Stimulated activated CD8-positive, alpha-beta memory T cell treated with anti-CD3 and anti-CD28 coated beads, Interleukin-7, amount 100 ng/mL, for 1 hour (primary cell): ENCODE measurements at places on chromosomes 16 and 17.

DNA sequence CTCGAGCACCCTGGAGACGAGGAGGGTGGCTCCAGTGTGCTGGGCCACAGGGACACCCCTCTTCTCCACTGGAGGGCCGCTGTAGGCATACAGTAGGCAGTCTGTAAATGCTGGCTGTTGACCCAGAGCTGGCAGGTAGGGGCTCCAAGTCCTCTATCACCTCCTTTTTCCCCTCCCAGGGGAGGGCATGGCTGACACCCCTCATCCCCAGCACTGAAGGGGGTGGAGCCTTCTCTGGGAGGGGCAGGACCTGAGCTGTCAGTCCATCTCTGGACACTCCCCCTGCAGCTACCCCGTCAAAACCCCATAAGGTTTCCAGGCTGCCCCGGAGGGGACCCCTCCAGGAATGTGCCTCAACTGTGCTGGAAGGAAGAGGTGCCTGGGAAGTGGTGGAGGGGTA lies 2.4 kb downstream of the KCNJ12 start:
- no peak for DNase-seq

DNA sequence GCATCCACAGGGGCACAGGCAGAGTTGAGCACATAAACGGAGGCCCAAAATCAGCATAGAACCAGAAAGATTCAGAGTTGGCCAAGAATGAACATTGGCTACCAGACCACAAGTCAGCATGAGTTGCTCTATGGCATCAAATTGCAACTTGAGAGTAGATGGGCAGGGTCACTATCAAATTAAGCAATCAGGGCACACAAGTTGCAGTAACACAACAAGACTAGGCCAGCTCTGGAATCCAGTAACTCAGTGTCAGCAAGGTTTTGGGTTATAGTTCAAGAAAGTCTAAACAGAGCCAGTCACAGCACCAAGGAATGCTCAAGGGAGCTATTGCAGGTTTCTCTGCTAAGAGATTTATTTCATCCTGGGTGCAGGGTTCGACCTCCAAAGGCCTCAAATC lies 12.9 kb downstream of the G6PC1 start:
- DNase-seq: no peak

DNA sequence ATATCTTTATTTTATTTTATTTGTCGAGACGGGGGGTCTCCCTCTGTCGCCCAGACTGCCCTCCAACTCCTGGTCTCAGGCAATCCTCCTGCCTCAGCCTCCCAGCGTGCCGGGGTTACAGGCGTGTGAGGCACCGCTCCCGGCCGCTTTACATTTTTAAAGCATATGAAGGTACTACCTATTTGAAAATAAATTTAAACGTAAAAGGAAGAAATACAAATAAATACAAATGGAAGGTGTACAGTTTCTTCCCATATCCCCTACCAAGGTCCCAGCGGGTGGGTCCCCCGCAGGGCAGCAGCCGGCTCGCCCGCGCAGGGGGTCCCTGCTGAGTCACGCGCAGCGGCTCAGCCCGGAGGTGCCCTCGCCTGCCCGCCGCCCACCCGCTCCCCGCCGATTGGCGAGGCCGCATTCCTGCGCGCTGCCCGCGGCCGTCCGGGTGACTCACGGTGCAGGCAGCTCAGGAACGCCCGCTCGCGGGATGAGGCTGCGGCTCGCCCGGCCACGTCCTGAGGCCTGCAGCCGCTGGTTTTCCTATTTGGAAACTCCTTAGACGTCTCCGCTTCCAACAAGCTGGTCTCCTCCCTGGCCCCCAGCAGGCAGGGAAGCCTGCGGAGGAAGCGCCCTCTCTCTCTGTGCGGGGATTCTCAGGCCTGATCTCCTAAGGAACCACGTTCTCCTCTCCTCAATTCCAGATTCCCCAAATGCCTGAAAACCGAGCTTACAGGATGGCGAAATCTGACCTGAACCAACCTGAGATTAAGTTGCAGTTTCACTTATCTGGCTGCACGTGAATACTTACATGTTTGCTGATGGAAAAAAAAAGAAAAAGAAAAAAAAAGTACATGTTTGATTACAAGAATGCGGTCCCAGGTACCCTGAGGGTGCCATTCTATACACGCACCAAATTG lies 54.8 kb upstream of the MAP3K14 start:
- DNase-seq: no peak

DNA sequence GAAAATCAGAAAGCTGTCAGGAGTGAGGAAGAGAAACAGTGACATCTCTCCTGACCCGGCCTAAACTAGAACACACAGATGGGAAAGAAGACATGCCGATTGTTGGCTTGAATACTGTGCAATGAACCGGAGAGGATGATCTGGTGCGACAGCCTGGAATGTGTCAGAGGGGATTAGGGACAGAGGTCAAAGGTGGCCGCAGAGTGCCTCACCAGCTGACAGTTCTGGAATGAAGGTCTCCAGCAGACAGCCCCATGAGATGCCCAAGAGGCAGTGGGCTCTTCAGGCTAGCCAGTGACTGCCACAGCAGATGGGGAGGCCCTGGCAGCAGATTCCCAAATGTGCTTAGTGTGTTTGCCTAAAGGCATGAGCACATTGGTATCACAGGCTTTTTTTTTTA lies 623.2 kb downstream of the CDH8 start:
- no peak for DNase-seq
